PC-9 (cell line): ENCODE measurements at places on chromosomes 12 and 14. TPM values are rescaled to one million over a fixed set of nuclear protein-coding genes. Genes with fewer than 3 reads are reported as not detected.
A peak's percentile ranks its signal among the peaks of the same experiment; 100 is the strongest.

ATP5F1B gene
- total RNA-seq, result 506 and 587 TPM in 2 replicates

AKAP6 gene
- total RNA-seq, result 2.8 and 3.5 TPM in 2 replicates

MGP gene
- total RNA-seq, result 79.8 and 89.3 TPM in 2 replicates

DNA sequence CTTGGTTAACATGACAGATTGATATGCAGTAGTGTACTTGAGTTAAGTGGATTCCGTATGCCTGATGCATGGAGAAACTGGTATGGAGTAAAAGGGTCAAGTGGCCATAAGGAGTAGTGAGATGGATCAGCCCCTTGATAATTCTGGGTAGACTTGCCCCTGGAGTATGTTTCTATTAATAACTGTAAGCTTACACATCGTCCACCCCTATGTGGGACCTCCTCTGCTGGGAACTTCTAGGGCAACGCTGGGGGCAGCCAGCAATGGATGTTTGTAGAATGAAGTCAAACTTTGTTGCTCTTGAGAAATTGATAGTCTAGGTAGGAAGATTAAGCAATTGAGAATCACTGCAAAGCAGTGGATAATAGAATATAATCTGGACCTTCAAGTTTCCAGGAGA, 3.5 kb downstream of the C12orf75 start:
- no peaks in the 10 kb centered on the region; the same call in 1 of the 2 replicates for H3K27me3 ChIP-seq
- no peaks in the 10 kb centered on the region for H3K4me1 ChIP-seq
- no peak overlapping the region for H3K4me3 ChIP-seq

DNA sequence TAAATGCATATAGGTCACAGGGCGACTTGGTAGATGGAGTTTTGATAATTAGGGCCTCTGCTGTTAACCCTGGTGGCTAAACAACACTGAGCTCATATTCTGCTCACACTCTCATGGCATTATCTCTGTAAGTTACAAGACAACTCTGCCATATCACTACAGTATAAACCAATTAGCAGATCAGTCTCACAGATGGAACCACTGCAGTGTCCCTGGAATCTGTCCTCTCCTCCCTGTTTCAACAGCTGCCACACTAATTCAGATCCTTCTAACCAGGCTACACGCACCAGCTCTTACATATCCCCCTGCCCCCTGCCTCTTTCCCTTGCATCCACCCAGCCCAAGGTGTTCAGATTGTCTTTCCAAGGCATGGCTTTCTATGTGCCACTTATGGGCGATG, 161.0 kb upstream of the RMST start:
- DNase-seq, result no peak
- H3K27ac ChIP-seq, result no peak overlapping the region
- H3K4me1 ChIP-seq, result no peaks in the 10 kb centered on the region
- H3K27me3 ChIP-seq, result no peaks in the 10 kb centered on the region
- no peaks in the 10 kb centered on the region for H3K36me3 ChIP-seq

GRCh38 chr14:94448071-94448808, 4.4 kb downstream of the SERPINA11 start:
- H3K4me3 ChIP-seq, result no peak overlapping the region
- no peaks in the 10 kb centered on the region for H3K36me3 ChIP-seq
- no peak overlapping the region for H3K27ac ChIP-seq
- no peaks in the 10 kb centered on the region for H3K4me1 ChIP-seq
- no peak for DNase-seq
- no peaks in the 10 kb centered on the region for H3K27me3 ChIP-seq

DNA sequence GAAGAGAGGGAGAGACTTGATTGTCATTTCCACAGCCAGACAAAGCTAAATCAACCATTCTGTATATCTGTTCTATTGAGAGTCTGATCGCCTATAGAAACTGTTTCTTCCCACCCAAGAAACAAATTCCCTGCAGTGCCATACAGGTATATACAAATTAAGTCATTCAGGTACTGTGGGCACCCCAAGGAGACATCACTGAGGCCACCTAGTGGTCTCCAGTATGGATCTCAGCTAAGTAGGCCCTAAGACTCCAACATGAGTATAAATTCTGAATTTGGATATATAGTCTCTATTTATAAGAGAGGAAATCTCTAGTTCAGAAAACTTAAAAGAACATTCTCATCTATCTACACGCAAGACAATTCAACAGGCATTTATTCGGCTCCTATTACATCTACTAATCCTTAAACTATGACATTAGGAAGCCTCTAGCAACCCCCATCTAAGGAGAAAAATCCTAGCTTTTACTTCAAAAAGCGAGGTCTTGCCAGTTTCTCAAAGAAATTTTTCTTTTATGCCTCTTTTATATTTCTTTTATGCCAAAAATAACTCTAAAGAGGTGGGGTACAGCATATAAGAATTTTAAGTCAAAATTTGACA, 62.6 kb downstream of the DCAF5 start:
- DNase-seq, result peak; percentile 68
- H3K4me3 ChIP-seq, result no peak overlapping the region
- H3K36me3 ChIP-seq, result peaks cover 16% of the 10 kb centered on the region
- no peak overlapping the region for H3K27ac ChIP-seq

DNA sequence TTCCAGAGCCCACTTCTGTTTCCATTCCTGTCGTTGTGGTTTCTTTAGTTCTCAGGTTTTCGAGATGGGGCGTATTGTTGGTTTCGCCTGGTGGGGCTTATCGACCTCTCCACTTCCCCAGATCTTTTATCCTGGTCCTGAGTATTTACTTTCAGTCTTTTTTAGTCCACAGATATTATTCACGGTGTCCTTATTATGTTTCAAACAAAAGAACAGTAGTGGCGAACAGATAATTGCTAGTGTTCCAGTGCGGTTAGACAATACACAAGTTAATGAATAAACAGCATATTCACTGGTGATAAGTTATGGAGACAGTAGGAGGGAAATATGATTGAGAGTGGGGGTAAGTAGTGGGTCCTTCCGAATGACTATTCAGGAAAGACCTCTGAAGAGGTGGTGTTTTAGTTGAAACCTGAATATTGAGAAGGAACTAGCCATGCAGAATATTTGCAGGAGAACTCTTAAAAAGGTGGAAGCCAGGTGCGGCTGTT, 668 bp downstream of the TMEM260 start:
- H3K4me1 ChIP-seq, result peaks cover 37% of the 10 kb centered on the region
- peak overlapping the region; percentile 72; the same call in 1 of the 2 replicates for H3K27ac ChIP-seq
- H3K4me3 ChIP-seq, result peak overlapping the region; percentile 92
- no peaks in the 10 kb centered on the region for H3K27me3 ChIP-seq
- H3K36me3 ChIP-seq, result peaks cover under 1% of the 10 kb centered on the region; the same call in 1 of the 2 replicates
- no peak for DNase-seq

DNA sequence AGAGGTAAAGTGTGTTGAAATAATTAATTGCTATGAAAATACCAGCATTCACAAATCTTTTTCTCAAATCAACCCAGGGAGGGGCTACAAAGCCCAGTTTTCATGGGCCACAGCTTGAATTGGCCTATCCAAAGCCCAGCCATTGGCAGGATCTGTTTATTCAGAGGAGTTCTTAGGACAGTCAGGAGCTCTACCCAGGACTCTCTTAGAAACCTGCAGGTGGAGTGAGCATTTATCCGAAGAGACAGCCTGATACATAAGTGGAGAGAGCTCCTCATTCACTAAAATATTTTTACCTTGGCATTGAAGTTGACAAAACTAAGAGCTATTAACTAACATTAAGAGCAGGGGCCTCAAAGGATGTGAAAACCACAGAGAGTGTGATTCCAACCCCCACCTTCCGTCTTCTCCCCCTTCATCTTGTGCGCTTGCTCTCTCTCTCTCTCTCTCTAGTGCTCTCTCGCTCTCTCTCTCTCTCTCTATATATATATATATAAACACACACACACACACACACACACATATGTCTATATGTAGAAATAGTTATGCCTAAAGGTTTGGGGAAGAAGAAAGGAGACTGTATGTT, 315.5 kb downstream of the SNAPC1 start:
- no peaks in the 10 kb centered on the region for H3K4me1 ChIP-seq
- no peaks in the 10 kb centered on the region for H3K27me3 ChIP-seq
- no peak overlapping the region for H3K27ac ChIP-seq
- DNase-seq, result no peak

DNA sequence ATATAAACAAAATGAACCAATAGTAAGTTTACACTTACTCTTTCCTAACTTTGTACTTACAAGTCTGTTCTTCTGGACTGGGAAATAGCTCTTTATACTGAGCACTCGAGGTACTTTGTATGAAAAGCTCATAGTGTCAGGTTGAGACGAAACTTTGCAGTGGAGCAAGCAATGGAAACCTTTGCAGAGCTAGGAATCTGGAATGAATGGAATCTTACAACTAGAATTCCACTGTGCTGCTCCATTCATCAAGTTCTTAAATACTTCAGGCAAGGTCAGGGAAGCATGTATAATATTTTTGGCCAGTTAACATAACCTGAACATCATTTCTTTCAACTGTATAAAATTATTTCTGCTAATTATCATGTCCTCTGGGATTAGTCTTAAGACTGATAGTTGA, 1327.5 kb upstream of the FLRT2 start:
- H3K27me3 ChIP-seq, result no peaks in the 10 kb centered on the region
- H3K4me3 ChIP-seq, result no peak overlapping the region
- no peak for DNase-seq
- no peak overlapping the region for H3K27ac ChIP-seq
- H3K36me3 ChIP-seq, result no peaks in the 10 kb centered on the region

CLEC6A gene
- total RNA-seq, result not detected in 2 replicates

GRCh38 chr14:75277008-75277814, 1.4 kb upstream of the FOS start:
- peaks cover 44% of the 10 kb centered on the region for H3K4me1 ChIP-seq
- peak overlapping the region; percentile 90 for H3K4me3 ChIP-seq
- DNase-seq, result peak; percentile 99
- H3K27me3 ChIP-seq, result no peaks in the 10 kb centered on the region
- H3K36me3 ChIP-seq, result peaks cover 19% of the 10 kb centered on the region

GRCh38 chr14:74595006-74595735, 16.9 kb downstream of the LTBP2 start:
- H3K4me1 ChIP-seq, result no peaks in the 10 kb centered on the region
- no peak overlapping the region for H3K4me3 ChIP-seq
- no peaks in the 10 kb centered on the region for H3K27me3 ChIP-seq
- no peaks in the 10 kb centered on the region for H3K36me3 ChIP-seq
- H3K27ac ChIP-seq, result no peak overlapping the region
- no peak for DNase-seq

- no peaks in the 10 kb centered on the region for H3K4me1 ChIP-seq
- DNase-seq, result no peak
- H3K4me3 ChIP-seq, result no peak overlapping the region
- H3K27me3 ChIP-seq, result no peaks in the 10 kb centered on the region
- H3K36me3 ChIP-seq, result no peaks in the 10 kb centered on the region
These were observed 90.3 kb downstream of the LMO3 start for GRCh38 chr12:16515666-16516065.

GRCh38 chr12:48340943-48341342, 9.8 kb downstream of the ZNF641 start:
- DNase-seq, result no peak
- no peaks in the 10 kb centered on the region for H3K36me3 ChIP-seq

DNA sequence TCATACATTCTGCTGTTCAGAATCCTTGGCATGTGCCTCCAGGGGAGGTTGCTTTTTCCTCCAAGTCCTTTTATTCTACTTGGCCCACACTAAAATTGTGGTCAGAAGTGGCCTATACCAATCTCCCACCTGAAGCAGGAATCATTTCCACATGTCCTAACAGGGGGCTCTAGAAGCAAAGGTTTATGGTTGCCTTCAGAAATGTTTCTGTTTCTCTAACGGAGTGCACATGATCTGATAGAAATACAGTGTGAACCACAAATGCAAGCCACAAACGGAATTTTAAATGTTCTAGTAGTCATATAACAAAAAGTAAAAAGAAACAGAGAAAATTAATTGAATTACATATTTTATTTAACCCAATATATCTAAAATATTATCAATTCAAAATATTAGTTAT, 4.0 kb downstream of the PTGER2 start:
- H3K36me3 ChIP-seq, result no peaks in the 10 kb centered on the region
- DNase-seq, result no peak
- H3K27ac ChIP-seq, result no peak overlapping the region
- H3K4me1 ChIP-seq, result no peaks in the 10 kb centered on the region
- H3K27me3 ChIP-seq, result peaks cover 10% of the 10 kb centered on the region; the same call in 1 of the 2 replicates
- no peak overlapping the region for H3K4me3 ChIP-seq

- peaks cover 17% of the 10 kb centered on the region; the same call in 1 of the 2 replicates for H3K27me3 ChIP-seq
- no peak overlapping the region for H3K27ac ChIP-seq
- no peak for DNase-seq
- H3K4me1 ChIP-seq, result no peaks in the 10 kb centered on the region
These were observed 11.6 kb downstream of the TMEM119 start for GRCh38 chr12:108586306-108586705.

- no peaks in the 10 kb centered on the region for H3K27me3 ChIP-seq
- no peaks in the 10 kb centered on the region for H3K36me3 ChIP-seq
- no peak overlapping the region for H3K27ac ChIP-seq
- no peak overlapping the region for H3K4me3 ChIP-seq
- no peaks in the 10 kb centered on the region for H3K4me1 ChIP-seq
These were observed 355.6 kb downstream of the LRIG3 start for GRCh38 chr12:58564721-58565120.

DNA sequence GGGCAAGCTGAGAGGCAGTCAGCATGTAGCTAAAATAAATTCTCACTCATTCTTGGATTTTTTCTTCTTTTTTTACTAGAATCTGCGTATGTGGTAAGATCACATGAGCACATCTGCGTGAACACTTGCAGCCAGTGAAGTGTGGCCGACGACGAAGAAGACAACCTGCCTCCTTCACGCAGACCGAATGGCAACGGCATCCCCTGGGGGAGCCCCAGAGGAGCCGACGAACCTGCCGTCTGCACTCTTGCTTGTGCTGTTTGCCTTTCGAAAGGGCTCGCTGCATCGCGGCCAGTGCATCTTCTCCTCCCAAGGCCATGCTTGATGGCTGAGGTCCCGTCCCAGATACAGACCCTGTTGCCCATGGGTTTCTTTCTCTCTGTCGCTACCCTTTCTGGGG, 113.8 kb downstream of the KCNK10 start:
- peaks cover 13% of the 10 kb centered on the region for H3K27me3 ChIP-seq
- no peaks in the 10 kb centered on the region for H3K4me1 ChIP-seq
- no peaks in the 10 kb centered on the region for H3K36me3 ChIP-seq
- no peak overlapping the region for H3K27ac ChIP-seq

DNA sequence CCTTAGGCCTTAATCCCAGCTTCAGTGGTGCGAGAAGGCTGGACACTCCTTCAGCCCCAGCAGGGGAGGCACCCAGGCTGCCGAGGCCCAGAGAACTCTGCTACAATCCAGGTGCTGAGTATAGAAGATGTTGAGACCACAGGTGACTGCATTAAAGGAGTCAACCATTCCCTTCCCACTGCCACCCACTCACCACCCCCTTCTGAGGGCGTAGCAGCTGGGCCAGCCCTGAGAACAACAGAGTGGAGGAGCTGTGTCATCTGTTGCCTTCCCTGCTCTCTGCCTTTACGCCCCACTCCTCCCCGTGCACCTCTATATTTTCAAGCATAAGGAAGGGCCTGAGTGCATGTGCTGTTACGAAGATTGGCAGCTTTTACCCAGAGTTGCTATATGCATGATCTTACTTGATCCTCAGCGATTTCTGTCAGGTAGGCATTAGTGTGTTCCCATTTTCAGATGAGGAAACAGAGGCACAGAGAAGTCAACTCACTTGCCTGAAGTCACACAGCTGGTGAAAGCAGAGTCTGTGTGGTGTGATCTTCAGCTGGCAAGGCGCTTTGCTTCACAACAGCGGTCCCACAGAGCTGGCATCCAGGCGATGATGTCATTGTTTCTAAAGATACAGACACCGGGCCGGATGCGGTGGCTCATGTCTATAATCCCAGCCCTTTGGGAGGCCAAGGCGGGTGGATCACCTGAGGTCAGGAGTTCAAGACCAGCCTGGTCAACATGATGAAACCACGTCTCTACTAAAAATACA, 46.7 kb downstream of the RIN3 start:
- no peak overlapping the region for H3K27ac ChIP-seq
- H3K27me3 ChIP-seq, result no peaks in the 10 kb centered on the region
- peaks cover 3% of the 10 kb centered on the region; the same call in 1 of the 2 replicates for H3K36me3 ChIP-seq
- H3K4me1 ChIP-seq, result peaks cover 37% of the 10 kb centered on the region
